Activated CD4-positive, alpha-beta T cell treated with anti-CD3 and anti-CD28 coated beads, Interleukin-2, amount 50 U/mL, for 1 hour (primary cell): ENCODE measurements at places on chromosomes 6 and 20.

DNA sequence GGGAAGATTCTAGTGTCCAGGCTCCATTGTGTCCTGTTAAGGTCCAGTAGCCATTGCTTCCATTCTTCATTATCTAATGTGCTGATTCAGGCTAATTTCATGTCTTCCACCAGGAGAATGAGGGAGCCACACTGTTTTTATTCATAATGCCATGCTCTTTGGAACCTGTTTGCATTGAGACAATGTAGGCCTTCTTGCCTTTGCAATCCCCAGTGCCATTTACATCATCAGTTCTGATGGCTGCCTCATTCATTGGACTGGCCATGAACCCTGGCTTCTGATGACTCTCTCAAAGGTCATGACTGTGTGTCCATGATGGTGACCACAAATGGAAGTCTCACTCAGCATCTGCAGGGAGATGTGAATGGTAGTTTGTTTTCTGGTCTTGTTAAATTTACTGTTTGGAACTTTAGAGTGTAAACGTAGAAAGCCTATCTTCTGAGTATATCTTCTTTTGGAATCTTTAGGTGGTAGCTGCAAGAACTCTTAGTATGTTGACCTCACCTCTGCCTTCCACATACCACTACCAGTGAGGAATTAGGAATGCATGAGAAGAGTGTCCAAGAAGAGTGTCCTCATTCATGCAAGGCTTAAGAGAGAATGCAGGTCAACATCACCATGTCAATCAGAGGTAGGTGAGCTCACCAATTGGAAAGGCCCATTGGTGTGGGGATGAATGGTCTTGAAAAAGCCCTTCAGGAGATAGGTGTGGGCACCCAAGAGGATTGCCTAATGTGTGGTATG, 42.9 kb upstream of the ZFP64 start:
- DNase-seq, result no peak

GRCh38 chr6:83708970-83709747, at the start of gene SNAP91:
Gene SNAP91, minus strand, starts transcription at chr6:83709101. Its CDS starts 1,174 bp downstream, at chr6:83707927.
- DNase-seq, result no peak

DNA sequence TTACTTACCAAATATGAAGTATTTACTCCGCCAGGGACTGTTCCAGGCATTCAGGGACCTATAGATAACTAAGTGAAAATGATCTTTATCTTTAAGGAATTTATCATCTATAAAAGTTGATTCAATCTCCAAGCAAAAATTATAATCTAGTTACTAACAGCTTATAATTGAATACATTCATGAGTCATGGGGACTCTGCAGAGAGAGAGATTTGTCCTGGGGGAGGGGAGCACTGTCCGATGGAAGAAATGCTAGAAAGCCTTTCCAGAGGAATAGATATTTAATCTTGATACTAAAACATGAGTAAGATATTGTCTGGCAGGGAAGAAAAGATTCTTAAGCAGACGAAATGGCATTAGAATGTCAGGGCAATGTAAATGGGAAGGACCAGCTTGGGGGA, 139.3 kb downstream of the CD164 start:
- DNase-seq, result no peak

GRCh38 chr20:57437672-57438330, 46.6 kb downstream of the RBM38 start:
- DNase-seq, result no peak

- no peak for DNase-seq
Measured at GRCh38 chr6:101537753-101538316, 144.3 kb downstream of the GRIK2 start.

- no peak for DNase-seq
Measured at GRCh38 chr6:130514712-130515111, 148.9 kb downstream of the TMEM200A start.

DNA sequence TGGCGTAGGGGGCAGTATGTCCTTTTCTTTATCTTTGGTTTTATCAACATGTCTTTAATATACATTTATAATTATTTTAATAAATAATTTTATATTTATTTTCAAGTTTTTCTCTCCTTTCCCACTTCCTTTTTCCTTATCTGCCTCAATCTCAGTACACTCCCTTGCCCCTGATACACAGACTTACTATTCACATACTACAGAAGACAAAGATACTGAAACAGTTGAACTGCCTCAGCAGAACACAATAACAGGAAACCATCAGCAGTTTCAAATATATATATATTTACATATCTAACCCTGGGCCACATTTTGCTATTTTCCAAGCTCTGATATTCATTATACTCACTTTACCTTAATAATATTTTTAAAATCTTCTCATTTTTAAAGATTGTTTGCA, 19.8 kb downstream of the IBTK start:
- DNase-seq, result no peak

- no peak for DNase-seq
Measured at GRCh38 chr20:49675368-49676151, 38.1 kb downstream of the B4GALT5 start.

DNA sequence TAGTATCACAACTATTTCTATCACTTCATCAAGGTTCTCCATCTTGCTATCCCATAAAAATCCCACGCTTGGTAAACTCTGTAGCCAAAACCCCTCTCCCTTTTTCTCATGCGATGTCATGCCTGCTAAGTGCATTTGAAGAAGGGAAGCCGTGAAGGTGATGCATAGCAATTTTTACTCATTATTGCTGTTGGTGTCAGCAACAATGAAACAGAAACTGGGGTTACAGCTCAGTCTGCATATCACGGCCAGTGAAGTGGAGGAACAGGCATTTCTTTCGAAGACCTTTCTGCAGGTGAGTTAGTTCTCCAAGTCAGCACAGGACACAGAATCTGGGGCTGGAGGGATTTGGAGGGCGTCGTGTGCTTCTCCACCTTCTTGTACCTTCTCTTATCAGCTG, 5.8 kb downstream of the UNC93A start:
- no peak for DNase-seq

- no peak for DNase-seq
Measured at GRCh38 chr6:35487658-35488516, 9.0 kb downstream of the TEAD3 start.

- DNase-seq, result no peak
Measured at GRCh38 chr6:33568826-33569570, 11.1 kb downstream of the BAK1 start.

DNA sequence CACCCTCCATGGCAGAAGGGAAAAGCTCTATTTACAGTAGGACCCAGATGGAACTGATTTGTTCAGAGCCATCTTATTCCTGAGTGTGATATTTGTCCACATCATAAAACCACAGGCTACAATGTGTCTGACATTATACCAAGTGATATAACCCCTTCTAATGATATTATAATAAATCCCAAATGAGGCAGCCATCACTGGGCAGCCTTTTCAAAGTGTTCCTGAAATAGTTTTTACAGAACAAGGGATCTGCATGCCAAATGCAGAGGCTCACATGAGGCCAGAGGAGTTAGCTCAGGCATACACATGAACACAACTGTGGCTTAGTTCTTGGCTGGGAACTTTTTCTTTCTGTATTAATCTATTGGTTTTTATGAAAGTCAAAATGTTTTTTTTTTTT, 207.7 kb downstream of the MAFB start:
- no peak for DNase-seq

DNA sequence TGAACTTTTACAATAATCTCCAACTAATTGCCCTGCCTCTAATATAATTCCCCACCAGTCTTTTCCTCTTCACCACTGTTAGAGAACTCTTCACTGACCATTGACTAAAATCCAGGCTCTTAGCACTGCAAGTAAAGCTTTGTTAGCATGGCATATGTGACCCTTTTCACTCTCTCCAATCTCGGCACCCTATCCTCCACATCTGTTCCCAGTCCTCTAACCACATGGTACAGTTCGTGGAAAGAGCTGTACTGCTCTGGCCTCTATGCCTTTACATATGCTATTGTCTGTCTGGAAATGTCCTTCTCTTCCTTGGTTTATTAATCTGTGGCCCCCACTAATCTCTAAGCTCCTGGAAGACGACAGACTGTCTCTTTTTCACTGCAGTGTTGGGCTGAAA, 63.0 kb upstream of the EIF2S2 start:
- no peak for DNase-seq

DNA sequence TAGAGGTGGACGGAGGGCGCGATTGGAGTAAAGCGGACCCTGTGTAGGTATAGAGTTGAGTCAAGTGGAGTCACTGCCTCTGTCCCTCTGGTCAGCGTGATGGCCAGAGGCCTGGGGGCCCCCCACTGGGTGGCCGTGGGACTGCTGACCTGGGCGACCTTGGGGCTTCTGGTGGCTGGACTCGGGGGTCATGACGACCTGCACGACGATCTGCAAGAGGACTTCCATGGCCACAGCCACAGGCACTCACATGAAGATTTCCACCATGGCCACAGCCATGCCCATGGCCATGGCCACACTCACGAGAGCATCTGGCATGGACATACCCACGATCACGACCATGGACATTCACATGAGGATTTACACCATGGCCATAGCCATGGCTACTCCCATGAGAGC, 479 bp downstream of the SLC39A7 start:
- DNase-seq, result no peak

DNA sequence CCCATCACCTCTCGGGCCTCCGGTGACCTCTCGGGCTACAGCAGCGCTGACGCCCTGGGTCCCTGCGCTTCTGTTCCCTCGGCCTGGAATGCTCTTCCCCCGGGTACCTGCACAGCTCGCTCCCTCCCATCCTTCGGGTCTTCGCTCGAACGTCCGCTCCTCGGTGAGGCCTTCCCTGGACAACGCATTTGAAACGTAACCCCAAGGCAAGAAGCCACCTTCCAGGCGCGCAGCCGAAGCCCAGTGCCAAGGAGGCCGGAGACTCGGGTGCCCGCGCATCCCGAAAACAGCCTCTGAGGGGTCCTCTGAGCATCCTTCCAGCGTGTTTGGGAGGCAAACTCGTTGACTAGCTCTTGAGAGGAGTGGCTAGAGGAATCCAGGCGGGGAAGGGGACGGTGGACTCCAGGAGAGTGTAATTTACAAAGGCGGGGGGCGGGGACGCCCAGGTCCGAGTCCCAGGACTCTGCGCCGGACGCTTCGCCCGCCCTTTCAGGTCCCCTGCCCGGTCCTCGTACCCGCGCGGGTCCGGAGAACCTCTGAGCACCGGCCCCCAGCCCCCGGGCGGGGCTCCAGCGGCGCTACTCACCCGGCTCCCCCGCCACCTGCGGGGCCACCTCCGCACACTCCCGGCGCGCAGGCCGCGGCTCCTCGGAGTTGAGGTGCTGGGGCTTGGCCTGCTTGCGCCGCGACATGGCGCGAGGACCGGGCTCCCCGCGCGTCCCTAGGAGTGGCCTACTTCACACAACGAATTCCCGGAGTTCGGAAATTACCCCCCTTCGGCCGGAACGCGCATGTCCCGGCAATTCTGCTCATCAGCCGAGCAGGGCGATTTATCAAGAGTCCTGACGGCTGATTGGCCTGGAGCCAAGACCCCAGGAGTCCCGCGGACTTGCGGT, 86.8 kb downstream of the ZFP64 start:
- DNase-seq, result no peak

GRCh38 chr6:2935566-2936291, 32.6 kb upstream of the SERPINB9 start:
- no peak for DNase-seq
